ENCODE measurements at places on chromosomes 13 and 19.

DNA sequence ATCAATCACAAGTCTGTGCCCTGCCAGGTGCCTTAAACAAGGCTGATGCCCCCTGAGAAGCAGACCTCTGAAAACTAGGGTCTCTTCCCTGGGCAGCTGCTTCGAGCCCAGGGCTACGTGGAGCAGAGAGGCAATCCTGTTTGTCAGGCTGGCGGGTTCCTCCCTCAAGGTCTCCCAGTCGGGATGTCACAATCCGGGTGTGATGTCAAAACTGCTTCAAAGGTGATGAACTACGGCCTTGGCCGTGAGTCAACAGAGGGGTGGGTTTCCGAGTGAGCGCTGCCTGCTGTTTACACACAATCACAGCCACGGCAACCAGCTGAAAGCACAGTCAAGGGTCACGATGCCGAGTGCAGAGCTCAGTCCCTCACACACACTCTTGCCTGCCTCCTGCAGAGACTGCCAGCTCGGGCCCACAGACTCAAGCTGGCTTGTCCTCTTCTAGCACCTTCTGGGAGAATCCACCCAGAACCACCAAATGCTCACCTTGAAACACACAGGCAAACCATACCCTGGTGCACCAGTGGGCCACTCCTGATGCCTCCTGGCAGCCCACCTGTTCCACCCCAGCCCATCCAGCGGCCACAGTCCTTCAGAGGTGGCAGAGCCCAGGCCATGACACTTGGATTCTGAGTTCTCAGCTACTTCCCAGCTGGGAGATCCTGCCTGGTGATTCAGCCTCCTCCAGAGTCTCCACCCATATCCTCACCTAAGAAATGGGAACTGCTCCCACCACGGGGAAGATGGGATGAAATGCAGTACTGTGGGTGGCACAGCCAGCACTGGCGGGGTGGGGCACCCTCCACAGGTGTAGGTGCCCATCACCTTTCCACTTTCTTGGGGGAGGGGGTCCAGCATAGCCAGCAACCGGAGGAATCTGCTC is 6.8 kb downstream of the ELL start:
- DNase-seq, result no peak

- DNase-seq, result no peak
Observed at GRCh38 chr13:103663996-103664395, 597.8 kb upstream of the SLC10A2 start.

- DNase-seq, result peak; percentile 29
Observed at GRCh38 chr19:53537121-53537520, 824 bp upstream of the ZNF331 start.

GRCh38 chr13:113815151-113816058 is 48.5 kb downstream of the GAS6 start:
- peak; percentile 63 for DNase-seq

GRCh38 chr13:39364947-39365468 is 238.0 kb downstream of the LHFPL6 start:
- no peak for DNase-seq

- no peak for DNase-seq
Observed at GRCh38 chr13:102089177-102089576, 312.7 kb downstream of the FGF14 start.

DNA sequence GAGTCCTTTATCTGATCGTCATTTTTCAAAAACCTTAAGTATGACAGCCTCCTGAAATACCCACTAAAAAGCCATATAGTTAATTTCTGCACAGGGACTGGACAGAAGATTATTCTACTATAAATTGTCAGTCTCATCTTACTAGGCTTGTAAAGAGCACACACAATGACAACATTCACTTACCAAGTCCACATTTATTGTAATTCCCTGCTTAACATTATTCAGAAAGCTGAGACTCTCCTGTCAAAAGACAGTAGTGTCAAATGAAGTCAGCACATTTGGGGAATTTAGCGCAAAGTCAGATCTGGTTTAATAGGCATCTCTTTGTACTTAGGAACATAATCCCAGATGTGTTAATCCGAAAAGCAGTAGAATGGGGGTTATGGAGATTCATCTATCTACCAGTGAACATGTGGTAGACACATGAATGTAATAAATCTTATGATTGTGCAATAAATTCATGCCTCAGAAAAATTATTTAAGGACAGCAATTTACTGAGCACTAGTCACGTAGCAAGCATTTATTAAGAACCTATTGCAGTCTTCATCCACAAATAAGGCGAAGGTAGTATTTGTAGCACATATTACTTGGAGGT is 224.6 kb upstream of the GPC6 start:
- DNase-seq, result no peak

DNA sequence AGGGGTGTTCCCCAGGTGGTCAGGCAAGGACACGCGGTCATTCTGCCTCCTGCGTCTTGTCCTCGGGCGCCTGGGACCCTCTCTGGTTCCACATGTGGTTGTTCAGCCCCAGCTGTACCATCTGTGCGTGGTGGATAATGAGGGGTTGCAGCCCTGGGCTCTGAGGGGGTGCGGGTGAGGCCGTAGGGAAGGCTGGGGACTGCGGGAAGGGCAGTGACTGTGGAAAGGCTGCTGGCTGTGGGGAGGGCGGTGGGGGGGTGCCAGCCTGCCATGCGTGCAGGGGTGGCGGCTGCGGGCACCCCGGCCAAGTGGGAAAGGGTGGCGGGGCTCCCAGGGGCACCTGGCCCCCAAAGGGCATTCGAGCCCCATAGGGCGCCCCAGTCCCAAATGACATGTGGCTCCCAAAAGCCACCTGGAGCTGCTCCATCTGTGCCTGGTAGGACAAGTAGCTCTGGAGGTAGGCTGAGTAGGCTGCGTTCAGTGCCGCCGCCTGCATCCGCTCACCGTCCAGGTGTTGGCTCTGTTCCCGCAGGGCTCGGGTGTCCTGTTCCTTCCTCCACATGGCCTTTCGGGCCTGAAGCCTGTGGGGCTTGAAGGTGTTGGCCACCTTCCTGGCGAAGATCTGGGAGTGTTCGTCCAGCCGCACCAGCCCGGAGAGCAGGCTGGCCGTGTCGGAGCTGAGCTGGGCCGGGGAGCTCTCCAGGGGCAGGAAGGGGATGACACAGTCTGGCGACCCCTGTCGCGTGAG is 15.1 kb downstream of the TICAM1 start:
- no peak for DNase-seq

DNA sequence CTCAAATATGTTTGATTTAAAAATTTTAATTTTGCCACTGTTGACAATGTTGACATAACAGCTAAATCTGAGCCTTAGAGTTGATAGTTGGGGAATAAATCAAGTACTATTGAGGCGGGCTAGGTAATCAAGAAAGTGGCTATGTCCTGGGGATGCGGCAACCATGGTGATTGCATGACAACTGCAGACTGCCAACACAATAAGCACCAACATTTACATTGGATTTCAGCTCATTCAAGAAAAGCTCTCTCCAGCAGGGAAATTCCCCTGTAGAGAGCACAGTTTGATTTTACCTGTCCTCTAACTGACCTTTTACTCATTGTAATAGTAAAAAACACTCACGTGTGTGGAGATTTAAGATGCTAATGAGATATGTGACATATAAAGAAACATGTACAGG is 63.1 kb downstream of the ZNF100 start:
- no peak for DNase-seq

DNA sequence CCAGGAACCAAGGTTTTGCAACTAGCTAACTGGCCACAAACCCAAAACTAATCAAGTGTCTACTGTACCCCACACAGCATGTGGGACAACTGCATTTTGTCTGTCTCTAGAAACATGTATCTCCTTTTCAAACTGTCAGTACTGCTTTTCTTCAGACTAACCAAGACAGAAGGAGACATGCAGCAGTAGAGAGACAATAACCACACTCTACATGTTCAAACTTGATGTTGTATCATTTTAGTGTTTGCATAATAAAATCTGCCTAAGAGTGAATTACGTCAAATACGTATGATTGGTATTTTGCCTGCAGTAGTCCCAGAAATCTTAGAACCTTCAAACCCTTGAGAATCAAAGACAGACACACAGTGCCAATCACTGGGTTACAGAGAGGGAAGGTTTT is 22.0 kb upstream of the FREM2 start:
- no peak for DNase-seq

GRCh38 chr19:32497391-32497790 is 83.6 kb upstream of the PDCD5 start:
- DNase-seq, result no peak

GRCh38 chr19:12995596-12996405 is 526 bp downstream of the NFIX start:
- DNase-seq, result no peak

DNA sequence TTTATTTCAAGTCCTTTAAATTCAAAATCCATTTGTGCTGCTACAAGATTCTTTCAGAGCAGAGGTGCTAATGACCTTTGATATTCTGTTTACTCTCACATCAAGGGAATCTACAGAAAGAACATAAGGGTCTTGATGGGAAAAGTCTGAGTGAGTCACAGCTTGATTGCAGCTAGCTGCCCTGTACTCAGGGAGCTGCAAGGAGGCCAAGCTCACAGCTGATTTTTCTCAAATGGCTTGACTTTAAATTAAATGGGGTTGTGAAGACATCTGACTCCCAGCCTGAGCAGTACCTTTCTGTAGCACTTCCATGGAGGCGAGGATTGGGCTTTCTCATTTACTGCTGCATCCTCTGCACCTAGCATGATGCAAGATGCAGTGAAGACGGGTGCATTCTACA is 62.5 kb downstream of the RAP2A start:
- DNase-seq, result no peak

- DNase-seq, result no peak
Observed at GRCh38 chr19:3056417-3057088, 5.7 kb downstream of the TLE5 start.

- DNase-seq, result no peak
Observed at GRCh38 chr13:43128504-43128961, 105.1 kb downstream of the DNAJC15 start.

DNA sequence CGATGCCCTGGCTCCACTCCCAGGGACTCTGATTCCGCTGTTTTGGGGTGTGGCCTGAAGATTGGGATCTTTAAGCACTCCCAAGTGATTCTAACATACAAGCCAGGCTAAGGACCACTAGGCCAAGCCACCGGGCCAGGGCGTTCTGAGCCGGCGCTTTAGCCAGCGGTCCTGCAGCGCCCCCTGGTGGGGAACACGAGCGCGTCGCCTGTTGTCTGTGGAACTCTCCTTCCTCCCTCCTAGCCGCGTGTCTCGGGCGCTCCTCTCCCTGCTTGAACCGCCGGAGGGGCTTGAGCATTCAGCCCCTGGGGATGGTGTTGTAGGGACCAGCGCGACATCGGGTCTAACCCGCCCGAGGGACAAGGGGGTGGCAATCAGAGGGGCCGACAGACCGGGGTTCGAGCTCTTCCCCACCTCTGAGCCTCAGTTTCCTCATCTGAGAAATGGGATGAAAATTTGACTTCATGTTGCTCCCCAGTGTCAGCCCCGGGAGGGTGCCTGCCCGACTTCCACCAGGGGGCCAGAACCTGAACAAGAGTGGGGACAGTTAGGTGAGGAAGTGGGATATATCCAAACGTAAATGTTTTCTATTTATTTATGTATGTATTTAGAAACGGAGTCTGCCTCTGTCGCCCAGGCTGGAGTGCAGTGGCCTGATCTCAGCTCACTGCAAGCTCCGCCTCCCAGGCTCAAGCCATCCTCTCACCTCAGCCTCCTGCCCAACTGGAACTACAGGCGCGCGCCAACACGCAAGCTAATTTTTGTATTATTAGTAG is 18.0 kb upstream of the PNMA8B start:
- DNase-seq, result peak; percentile 76

- DNase-seq, result peak; percentile 27
Observed at GRCh38 chr19:10961073-10961860, 437 bp downstream of the SMARCA4 start.

DNA sequence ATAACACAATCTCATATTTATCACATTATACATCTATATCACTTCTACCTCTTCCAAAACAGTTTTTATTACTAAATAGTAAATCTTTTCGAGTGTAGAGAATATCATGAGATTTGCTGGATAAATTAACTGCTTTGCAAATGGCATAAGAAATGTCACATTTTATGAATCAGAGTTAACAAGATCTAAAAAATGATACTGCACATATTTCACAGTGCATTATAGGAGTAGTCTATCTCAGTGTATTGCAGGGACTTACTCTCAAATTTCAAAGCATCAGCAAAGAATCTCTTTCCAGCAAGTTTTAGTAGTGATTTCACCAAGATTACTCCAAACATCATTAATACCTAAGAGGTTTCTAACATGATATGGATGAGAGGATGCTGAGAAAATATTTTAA is 687.1 kb upstream of the SLITRK1 start:
- no peak for DNase-seq

DNA sequence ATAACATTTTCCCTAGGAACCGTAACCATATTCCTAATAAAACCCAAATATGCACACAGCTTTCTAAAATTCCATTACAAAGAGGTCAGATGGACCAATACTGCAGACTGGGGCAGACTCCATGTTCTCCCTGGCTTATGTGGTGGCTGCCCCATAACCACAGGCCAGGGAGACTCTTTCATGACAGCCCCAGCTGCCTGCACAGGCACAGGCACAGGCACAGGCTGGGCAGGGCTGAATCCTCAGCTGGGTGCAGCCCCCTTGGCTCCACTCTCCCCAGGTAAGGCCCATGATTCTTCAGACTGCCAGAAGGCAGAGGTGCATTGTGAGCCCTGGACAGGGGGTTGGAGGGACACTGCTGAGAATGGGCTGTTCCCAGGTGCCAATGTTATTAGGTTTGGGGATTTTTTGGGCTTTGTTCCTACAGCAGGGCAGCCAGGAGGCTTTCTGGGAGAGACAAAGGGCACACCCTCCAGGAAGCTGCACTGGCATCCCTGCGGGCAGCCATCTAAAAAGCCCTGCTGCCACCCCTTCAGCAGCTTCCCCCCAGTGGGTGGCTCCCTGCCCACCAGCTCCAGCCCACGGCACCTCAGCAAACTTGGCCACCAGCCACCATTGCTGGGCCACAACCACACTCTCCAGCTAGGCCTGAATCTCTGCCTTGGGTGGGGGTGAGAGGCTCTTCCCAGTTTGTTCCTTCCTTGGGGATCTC is 20.0 kb downstream of the DOCK9 start:
- no peak for DNase-seq

DNA sequence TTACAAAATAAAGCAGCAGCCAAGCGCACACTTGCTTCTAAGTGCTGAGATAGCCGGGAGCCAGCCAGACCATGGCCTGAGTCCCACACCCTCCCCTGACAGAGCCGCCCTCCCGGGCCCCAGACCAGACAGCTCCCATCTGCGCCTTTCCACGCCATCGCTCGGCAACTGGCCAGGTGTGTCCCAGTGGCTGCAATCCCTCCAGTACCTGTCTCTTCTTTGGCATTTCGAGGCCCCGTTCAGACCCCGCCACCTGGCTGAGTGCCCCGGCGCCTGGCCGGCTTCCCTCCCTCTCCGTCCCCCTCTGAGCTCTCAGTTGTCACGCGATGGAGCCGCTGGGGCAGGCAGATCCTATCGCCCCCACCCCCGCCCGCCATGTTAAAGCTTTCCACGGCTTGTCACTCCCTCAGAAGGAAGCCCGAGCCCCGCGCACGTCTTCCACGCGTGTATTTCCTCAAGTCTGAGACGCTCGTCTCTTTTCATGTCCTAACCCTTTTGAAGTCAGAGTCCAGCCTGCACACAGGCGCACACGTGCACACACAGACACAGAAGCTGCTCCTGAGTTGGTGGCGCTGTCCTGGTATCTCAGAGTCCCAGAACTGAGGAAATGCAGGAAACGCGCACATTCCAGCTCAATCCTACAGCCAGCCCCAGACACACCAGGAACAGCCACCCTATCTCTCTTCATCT is 7.9 kb downstream of the MLLT1 start:
- DNase-seq, result no peak

GRCh38 chr19:33388231-33388724 is 14.8 kb downstream of the CEBPG start:
- no peak for DNase-seq
